GDM1 (cell line): ENCODE measurements at places on chromosomes 12 and 14.
A peak's percentile ranks its signal among the peaks of the same experiment; 100 is the strongest.

DNA sequence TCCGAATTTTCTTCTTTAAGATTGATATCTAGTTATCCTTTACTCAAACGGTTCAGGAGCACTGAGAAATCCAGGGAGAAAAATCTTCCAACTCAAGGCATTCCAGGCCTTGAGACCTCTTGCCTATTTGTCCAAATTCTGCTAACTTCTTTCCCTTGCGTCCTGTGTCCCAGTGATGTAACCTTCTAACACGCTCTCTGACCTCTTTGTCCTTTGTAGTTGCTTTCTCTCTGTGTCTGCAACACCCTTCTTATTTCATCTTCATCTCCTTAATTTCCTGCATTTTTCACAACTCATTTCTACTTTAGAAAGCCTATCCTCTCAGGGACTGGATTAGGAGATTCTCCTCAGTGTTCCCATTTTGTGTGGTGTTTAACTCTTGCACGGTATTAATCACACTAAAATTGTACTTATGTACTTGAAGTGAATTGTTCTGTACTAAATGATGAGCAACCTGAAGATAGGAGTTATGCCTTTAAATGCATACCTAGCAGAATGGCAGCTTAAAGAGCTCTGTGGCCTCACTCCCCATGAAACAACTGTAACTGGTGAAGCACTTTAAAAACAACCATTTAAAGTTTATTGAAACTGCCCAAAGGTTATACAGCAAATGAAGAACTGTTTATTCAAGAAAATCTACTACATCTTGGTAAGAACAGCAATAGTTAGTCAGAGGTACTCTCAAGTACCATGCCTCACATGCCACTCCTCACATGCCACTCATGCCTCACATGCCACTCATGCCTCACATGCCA is 7.4 kb upstream of the SNAPC1 start:
- no peak for DNase-seq

DNA sequence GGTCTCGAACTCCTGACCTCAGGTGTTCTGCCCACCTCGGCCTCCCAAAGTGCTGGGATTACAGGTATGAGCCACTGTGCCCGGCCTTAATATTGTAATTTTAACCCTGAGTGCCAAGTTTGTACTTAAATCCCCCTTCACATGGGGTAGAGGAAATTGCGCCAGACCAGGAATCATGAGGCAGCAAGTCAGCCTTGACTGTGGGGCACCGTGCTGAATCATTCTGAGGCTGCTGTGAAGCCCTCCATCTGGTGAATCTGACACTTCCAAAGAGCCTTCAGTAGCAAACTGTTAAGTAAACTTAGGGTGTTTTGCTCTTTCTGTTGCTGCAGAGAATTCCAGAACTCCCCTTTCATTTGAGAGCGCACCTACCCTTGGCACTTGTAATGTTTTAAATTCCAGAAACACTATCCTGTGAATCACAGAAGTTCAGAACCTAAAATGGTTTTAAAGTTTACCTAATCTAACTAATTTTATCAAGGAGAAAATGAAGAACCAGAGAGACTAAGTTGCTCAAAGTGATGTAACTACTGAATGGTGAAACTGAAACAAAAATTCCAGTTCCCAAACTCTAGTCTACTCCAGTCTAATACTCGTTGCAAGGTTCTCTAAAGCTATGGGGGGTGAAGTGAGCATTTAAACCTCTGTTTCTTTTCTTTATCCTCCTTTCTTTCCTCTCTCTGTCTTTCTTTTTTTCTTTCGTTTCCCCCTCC is 7.5 kb downstream of the HEBP1 start:
- peak; percentile 10 for DNase-seq

DNA sequence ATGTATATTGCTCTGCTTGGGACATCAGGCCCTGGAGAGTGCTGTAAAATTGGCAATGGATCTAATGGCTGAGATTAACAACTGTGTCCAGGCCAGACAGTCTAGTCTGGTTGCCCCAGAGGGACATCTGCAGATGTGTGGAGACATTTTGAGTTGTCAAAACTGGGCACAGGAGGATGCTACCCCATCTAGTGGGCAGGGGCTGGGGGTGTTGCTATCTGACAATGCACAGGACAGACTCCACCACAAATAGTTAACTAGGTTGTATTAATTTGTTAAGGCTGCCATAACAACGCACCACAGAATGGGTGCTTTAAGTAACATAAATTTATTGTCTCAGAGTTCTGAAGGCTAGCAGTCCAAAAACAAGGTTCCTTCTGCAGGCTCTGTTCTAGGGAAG is 302.5 kb upstream of the AMIGO2 start:
- no peak for DNase-seq

DNA sequence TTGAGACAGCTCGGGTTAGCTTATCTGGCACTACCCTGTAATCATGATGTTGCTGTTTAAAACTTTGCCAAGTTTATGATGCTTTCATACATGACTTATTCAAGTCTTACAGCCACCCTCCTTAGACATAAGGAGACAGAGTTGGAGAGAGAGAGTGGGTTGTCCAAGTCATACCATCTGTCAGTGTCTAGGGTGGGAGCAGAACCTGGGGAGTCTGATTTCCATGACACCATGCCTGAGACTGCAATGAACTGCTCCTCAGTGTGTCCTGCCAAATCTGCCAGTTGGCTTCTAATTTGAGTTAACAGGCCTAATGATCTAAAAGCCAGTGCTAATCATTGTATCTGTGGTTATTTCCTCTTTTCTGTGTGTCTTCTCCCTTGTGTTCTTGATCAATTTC is 43.7 kb upstream of the PHC1 start:
- DNase-seq = no peak

DNA sequence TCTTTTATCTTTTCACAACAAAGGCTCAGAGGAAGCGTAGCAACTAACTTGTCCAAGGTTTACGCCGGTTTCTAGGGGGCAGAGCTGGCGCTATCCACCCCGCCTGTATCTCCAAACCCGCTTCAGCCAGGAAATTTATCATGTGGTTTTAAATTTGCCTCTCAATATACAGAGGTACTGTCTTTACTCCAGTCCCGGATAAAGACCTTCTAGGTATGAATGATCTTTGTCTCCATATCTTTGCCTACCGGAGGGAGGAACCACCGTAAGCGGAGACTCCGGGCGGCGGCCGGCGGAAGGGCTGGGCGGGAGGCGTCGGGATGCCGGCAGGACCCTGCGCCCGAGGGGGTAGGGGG is 693 bp upstream of the RIMKLB start:
- DNase-seq = no peak

- DNase-seq = no peak
Measured at GRCh38 chr14:74555476-74556050, 56.5 kb downstream of the LTBP2 start.

GRCh38 chr12:104682790-104683279 is 226.1 kb downstream of the CHST11 start:
- DNase-seq = peak; percentile 62

GRCh38 chr12:3119192-3119755 is 42.1 kb downstream of the TSPAN9 start:
- DNase-seq = no peak

DNA sequence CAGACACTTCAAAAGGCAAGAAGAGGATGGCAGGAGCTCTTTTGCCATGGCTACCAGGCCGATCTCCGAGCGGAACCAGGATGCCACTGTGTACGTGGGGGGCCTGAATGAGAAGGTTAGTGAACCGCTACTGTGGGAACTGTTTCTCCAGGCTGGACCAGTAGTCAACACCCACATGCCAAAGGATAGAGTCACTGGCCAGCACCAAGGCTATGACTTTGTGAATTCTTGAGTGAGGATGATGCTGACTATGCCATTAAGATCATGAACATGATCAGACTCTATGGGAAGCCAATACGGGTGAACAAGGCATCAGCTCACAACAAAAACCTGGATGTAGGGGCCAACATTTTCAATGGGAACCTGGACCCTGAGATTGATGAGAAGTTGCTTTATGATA is 9.8 kb downstream of the GARIN2 start:
- DNase-seq = no peak

- no peak for DNase-seq
Measured at GRCh38 chr12:113961921-113962710, 4.0 kb downstream of the RBM19 start.
